ENCODE measurements at places on chromosomes 1 and 21.
A peak's percentile ranks its signal among the peaks of the same experiment; 100 is the strongest.

- no peak for DNase-seq
Observed at GRCh38 chr1:230091473-230092231, 24.6 kb downstream of the GALNT2 start.

DNA sequence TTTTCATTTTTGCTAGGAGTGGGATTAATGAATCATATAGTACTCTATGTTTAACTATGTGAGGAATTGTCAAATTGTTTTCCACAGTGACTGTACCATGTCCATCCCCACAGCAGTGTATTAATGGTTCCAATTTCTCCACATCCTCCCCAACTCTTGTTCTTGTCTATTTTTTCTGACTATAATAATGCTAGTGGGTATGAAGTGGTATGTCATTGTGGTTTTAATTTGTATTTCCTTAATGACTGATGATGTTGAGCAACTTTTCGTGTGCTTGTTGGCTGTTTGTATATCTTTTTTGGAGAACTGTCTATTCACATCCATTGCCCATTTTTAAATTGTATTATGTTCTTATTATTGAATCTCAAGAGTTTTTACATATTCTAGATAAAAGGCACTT is 10.0 kb upstream of the KPRP start:
- DNase-seq = no peak

DNA sequence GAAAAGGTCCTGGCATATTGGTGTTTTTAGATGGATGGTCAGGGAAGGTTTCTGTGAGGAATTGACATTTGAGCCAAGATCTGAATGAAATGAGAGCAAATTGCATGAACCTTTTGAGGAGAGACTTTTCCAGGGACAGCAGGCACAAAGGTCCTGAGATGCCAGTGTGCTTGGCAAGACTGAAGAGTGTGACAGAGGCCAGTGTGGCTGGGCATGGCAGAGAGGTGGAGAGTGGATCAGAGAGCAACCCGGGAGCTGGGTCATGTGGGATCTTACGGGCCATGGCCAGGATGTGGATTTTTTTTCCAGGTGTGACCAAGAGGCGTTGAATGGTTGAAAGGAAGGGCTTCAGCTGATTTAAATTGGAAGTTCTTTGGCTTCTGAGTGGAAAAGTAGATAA is 3.4 kb downstream of the SCCPDH start:
- no peak for DNase-seq

- DNase-seq = no peak
Observed at GRCh38 chr1:231194476-231194842, 32.6 kb downstream of the TRIM67 start.

GRCh38 chr1:111980686-111981085 is 8.8 kb downstream of the KCND3 start:
- no peak for DNase-seq

- DNase-seq = peak; percentile 85
Observed at GRCh38 chr1:27284425-27285273, 37.3 kb upstream of the TMEM222 start.

Data from activated naive CD4-positive, alpha-beta T cell treated with Interleukin-2 at 50 U/mL for 16 hours (primary cell).